Myocyte (in vitro differentiated cells): ENCODE measurements at places on chromosomes 6 and 20. TPM values are rescaled to one million over a fixed set of nuclear protein-coding genes. Genes with fewer than 3 reads are reported as not detected.

Gene PRND
- total RNA-seq = 0.42 TPM in 1 of 2 replicates, not detected in the other

Gene DPPA5
- total RNA-seq = not detected in 2 replicates

Gene DEFB124
- total RNA-seq = not detected in 2 replicates

DNA sequence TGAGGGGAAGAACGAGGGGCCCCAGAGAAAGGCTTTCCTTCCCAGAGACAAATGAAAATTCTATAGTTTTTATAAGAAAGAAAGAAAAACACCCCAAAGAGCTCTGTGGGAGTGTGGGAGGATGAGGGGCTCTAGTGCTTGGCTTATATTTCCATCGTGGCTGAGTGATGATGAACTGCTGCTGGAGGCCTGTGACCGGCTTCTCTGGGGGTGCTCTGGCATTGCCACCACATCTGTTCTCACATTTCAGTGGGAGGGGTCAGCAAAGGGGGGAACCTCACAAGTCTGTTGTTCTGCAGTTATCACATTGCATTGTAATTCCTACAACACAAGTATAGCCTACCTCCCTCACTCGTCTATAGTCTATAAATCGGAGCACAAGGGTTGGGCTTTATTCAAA is 67.6 kb upstream of the BACH2 start:
- no peak for DNase-seq

GRCh38 chr6:776528-776931 is 83.6 kb upstream of the EXOC2 start:
- DNase-seq = no peak

GRCh38 chr6:38310061-38310460 is 329.7 kb downstream of the BTBD9 start:
- DNase-seq = no peak

DNA sequence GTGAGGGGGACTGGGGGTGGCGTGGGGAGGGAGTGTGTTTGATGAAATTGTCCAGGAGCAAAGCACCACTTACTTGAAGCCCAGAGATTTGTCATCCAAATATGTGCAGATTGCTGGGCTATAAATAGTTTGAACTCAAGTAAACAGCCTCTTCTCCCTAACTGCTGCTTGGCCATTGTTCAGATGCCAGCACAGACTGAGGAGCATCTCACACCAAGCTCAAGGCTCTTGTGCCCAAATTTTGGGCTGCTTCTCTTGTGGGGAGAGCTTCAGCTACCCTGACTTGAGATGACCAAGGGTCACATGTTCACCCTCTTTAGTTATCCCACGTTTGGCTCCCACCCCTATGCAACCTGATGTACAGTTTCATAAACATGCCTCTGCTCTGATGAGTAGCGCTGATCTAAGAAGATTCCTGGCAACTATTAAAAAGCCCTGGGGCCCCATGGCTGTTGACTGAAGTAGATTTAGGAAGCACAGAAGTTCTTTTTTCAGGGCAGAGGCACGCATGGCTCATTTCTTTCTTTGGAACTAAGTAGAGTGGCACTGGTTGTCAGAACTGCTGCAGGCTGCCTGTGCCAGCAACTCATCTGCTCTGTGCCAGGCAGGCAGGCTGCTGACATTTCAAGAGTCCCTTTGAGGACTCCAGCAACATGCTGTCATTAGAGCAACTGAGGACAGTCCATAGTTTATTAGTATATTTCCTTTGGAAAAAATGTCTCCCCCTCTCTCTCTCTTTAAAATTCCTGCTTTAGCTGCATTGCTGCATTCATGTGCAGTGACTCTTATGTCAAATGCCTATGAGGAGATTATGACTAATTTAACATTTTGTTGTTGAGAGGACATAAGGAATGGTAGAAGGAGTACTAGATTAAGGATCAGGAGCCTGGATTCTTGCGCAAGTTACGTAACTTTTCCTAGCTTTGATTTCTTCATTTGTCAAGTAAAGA is 9.6 kb upstream of the PKIG start:
- DNase-seq = peak; percentile 87

DNA sequence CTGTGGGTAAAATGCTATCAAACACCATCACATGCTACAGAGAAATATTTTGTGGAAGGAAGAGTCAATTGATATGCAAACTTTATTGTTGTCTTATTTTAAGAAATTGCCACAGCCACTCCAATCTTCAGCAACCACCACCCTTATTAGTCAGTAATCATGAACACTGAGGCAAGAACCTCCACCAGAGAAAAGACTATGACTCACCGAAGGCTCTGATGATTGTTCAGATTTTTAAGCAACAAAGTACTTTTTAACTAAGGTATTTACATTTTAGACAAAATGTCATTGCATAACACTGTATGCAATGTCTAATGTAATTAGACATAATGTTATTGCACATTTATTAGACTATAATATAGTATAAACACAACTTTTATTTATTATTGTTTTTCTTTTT is 26.2 kb upstream of the MMP24 start:
- DNase-seq = peak; percentile 2

DNA sequence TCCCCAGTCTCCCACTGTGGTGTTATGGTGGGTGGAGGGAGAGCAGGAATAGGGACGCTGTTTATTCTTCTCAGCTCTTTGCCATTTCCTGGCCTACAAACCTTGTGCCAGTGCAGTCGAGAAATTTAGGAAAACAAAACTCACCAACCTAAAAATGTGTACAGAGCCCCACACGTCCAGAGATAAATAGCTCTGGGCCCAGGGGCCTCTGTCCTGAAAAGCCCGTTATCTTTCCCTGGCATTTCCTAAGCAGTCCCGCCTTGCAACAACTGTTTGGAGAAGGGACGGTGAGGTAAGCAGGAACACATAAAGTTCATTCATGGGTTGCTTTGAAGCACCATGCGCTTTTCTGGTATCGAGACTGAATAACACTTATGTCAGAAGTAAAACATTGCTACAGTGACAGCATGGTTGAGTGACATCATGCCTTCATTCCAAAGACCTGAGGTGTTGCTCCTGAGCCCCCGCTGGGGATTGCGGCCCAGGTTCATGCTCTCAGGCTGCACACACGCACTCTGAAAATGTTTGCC is 80.1 kb upstream of the NXT1 start:
- DNase-seq = peak; percentile 55

DNA sequence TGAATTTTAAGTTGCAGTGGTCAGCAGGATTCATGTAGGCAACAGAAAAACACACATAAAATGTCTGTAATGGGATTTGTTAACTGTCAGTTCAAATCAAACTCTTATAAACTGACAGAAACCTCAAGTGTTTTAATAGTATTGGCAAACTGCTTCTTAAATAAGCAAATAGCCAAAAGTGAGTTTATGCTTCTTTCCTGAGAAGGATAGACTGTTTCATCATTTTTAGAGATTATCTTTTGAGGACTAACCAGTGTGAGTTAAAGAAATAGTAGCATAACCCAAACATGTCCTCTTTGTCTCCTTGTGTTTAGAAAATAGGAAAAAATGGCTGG is 68.0 kb downstream of the AIG1 start:
- no peak for DNase-seq

- no peak for DNase-seq
These were observed 8.7 kb downstream of the SLC32A1 start for GRCh38 chr20:38732981-38733380.

DNA sequence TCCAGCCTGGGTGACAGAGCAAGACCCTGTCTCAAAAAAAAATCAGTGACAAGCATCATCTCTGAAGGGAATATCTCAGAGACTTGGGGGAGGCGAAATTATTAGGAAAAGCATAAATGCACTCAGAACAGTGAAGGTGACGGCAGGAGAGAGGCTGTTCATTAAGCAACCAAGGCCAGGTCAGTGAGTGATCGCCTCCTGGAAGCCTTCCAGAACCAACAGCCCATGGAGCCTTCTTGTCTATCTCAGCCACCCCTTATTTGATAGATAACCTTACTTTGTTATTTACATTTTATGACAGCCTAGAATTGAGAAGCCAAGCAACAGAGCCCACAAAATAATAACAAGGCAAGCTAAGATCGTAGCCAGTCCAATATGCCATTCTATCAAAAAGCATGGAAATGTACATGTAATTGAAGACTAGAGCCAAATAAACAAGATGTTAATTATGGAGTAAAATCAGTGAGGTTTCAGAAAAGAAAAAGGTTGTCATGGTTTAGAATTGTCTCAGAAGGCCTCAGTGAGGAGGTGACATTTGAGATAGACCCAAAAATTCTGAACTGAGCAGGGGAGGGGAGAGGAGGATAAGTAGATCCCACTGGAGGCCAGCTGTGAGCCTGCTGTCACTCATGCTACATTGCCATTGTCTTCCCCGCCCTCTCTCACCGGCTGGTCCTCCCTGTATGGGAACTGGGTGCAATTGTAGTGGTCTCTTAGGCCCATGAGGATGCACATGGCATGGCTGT is 17.8 kb downstream of the BNIP5 start:
- no peak for DNase-seq

DNA sequence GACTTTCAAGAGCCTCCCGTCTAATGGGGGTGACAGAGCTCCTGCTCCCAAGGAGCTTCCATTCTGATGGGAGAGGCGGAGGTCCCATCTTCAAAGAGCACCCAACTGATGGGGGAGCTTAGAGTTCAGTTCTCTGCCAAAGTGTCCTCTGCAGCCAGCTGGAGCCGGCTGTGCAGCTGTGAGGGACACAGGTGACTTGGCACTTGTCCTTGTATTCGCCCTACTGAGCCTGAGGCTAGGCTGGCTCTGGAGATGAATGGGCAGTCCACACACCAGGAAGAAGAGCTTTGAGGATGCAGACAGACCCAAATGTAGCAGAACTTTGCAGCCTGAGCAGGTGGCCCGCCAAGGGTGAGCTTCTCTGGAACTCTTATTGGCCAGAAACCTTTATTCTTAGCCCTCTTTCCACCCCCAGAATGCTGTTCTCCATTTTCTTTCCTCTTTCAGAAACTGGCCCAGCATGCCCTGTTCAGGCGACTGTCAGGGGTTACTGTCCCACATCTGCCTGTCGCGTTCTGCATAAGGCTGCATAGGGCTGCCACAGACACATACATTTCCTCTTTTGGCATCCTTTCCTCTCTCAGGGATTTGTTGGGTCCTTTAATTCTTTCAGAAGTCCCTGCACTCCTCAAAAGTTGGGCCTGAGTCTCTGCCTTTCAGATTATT is 108.7 kb upstream of the LRFN2 start:
- DNase-seq = no peak

GRCh38 chr20:34104059-34104458 is 8.0 kb downstream of the EIF2S2 start:
- DNase-seq = no peak

DNA sequence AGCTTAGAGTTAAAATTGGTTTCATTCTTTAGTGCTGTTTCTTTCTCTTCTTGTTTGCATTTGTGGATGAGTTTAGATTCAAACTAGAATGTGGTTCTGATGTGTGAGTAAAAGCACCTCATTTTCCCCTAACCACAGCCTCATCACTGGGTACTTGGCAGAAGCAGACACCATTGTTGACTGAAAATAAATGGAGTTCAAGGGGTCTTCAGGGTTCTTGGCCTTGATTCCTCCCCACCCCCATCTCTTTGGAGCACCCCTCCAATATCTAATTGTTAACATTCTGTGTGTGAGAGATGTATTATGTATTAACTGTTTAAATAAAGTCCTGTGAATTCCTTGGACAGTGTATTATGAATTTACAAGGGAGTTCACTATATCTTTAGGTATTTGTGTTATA is 59.6 kb downstream of the JARID2 start:
- no peak for DNase-seq

GRCh38 chr6:128465368-128466343 is 54.7 kb downstream of the PTPRK start:
- DNase-seq = no peak

DNA sequence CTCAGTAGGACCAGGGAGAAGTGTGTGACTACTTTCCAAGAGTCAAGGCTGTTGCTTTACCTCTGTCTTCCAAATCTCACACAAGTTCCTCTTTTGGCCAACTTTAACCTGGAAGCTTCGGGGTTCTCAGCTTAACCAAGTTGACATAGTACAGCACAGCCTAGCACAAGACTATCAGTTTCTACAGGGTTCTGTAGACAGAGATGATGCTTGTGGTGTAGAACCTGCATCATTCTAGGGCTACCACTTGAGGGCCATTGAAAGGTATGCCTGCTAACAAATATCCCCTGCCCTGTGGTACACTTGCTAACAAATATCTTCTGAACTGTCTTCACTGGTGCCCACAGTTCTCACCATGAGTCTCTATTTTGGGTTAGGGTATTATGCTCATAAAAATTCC is 62.0 kb upstream of the MAP3K7 start:
- no peak for DNase-seq

GRCh38 chr20:3710011-3710466 is 2.4 kb downstream of the SIGLEC1 start:
- DNase-seq = no peak

GRCh38 chr6:41375598-41376151 is 40.3 kb downstream of the NCR2 start:
- no peak for DNase-seq

- no peak for DNase-seq
These were observed 192.0 kb upstream of the PLN start for GRCh38 chr6:118356054-118356453.

GRCh38 chr20:9088556-9088955 is 19.7 kb downstream of the PLCB4 start:
- no peak for DNase-seq

DNA sequence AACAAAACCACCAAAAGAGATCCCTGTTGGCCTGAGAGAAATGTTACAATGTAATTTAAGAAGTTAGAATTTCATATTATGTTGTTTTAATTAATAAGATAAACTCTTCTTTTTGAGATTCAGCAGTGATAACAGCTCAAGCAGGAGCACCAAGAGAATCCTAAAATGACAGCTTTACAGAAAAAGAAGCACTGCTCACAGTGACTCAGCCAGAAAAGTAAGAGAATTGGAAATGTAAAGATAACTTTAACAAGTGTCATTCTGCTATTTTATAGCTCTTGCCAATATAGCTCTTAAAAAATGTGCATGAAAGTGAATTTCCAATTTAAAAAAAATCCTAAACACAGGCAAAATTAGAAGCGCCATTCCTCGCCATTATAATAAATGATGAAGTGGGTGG is 111.3 kb downstream of the UBE3D start:
- DNase-seq = no peak

DNA sequence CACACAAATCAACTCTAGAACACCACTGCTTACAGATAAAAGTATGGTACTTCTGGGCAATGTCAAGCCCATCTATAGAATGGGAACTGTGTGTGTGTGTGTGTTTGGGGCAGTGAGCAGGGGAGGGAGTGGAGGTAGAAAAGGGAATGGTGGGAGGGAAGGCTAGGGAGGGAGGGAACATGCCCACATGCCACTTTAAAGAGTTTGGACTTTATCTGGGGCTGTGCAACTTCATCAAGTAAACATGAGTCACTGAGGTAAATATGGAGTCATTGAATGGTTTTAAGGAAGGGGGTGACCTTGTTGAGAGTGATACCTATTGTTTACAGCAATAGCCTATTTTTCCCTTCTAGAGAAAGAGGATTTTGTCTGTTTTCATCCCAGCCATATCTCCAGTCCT is 22.5 kb upstream of the RNGTT start:
- no peak for DNase-seq

- no peak for DNase-seq
These were observed 33.2 kb upstream of the VEGFA start for GRCh38 chr6:43736844-43737243.

DNA sequence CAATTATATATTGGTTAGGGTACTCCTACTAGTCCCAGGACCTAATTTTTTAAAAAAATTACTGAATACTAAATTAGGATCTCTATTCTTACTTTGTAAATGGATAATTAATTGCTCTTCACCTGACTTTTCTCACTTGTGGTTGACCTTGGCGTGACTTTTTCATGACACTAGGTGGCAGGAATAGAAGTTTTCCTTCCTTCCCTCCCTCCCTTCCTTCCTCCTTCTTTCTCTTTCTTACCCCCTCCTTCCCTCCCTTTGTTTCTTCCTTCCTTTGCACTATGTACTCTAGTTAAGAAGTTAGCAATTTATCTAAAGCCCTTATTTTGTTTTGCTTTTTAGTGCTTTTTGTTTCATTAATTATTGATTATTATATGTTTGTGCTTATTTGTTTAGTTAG is 20.4 kb upstream of the HBS1L start:
- no peak for DNase-seq
